Sciatic nerve (tissue), 2 donors: ENCODE measurements at places on chromosomes 6 and 20. TPM values are rescaled to one million over a fixed set of nuclear protein-coding genes. Genes with fewer than 3 reads are reported as not detected.

GRCh38 chr6:75296811-75297779, 12.5 kb upstream of the TMEM30A start:
- no peak for DNase-seq

The FAM83B gene
- not detected for total RNA-seq

DNA sequence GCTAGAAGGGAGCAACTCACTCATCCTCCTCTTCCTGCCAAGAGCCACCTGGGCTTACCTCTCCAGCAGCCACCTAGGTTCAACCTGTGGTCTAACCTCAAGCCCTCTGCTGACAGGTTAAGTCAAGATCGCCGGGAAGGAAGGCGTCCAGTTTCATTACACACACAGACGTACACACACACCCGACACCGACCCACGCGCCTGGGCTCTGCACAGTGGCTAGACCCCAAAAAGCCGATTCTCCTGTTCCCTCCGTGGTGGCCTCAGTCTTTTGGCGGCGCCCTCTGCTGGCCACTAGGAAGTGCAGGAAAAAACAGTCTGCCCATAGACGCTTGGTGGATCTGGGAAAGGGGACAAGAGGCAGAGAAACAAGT, 52.8 kb downstream of the MRPL14 start:
- peak; percentile 85 for DNase-seq

DNA sequence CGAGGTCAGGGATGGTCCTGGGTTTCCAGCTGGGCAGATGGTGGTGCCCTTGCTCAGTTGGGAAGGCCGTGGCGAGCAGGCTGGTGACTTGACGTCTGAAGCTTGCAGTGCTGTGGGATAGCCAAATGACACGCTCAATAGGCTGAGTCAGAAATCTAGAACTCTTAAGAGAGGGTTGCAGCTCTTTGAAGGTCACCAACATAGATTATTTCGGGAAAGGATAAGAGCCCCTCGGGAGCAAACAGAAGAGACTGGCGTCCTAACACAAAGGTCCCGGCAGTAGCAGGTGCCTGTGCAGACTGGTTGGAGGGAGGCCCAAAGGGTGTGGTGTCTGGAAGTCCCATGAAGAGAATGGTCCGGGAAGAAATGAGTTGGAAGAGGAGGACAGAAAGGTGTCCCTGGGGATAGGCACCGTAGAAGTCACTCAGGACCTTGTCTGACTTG, 18.4 kb downstream of the PKIG start:
- DNase-seq = no peak

The COL19A1 gene
- total RNA-seq = 0.98 TPM

GRCh38 chr20:11429168-11429567, 488.5 kb upstream of the BTBD3 start:
- DNase-seq = no peak

GRCh38 chr6:28206527-28206926, 18.5 kb upstream of the ZSCAN9 start:
- no peak for DNase-seq

The IYD gene
- total RNA-seq = not detected

The EBF4 gene
- 15.3 TPM for total RNA-seq

The FIG4 gene
- total RNA-seq = 22.4 TPM

DNA sequence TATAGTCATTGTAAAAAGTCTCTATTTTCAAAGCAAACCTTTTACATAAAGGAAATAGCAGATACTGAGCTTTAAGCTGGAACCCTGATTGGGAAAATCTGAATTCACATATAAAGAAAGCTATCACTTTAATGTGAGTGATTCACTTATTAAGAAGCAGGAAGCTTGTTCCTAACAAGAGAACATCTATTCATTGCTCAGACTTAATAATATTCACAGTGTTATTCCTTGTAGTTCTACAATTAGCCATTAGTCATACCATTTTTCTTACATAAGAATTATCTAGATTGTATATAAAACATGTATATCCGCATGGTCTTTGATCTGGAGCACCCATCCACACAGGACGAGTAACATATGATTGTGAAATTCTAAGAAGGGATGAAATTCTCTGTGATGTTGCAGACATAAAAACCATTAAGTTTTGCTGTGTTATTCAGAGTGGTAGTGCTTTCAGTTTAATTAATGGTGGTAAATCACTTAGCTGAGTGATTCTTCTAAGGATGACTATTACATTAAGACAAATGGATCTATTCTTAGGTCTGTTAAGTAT, 71.1 kb upstream of the FOXQ1 start:
- no peak for DNase-seq

The CST4 gene
- not detected for total RNA-seq

GRCh38 chr6:47187893-47188587, 121.7 kb downstream of the TNFRSF21 start:
- DNase-seq = no peak

DNA sequence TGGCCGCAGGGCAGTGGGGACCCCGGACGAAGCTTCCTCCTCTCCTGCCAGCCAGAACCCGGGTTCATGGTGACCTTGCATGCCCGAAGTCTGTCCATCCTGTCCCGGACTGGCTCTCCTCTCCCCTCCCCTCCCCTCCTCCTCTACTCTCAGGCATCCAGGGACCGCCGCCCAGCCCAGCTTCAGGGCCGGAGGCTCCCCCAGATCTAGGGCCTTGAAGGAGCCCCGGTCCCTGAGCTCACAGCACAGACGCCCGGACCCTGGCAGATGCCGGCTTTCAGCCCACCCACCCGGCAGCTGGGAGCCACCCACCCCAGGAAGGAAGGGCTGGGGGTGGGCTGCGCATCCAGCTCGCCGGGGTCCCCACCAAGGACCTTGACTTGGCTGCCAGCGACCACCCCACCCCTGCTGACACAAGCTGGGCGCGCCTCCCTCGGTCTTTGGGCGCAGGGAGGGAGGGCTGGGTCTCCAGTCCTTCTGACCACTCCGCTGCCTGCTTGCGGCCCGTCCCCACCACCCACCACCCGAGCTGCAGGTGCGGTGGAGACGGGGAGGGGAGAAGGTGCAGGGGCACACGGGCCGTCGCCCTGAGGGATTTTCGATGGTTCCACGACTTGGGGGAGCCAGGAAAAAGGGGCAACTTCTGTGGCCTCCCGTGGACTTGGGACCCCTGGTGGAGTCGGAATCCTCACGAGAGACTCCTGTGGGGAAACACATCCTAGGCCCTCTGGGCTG, 5.8 kb upstream of the ABHD16B start:
- DNase-seq = no peak

DNA sequence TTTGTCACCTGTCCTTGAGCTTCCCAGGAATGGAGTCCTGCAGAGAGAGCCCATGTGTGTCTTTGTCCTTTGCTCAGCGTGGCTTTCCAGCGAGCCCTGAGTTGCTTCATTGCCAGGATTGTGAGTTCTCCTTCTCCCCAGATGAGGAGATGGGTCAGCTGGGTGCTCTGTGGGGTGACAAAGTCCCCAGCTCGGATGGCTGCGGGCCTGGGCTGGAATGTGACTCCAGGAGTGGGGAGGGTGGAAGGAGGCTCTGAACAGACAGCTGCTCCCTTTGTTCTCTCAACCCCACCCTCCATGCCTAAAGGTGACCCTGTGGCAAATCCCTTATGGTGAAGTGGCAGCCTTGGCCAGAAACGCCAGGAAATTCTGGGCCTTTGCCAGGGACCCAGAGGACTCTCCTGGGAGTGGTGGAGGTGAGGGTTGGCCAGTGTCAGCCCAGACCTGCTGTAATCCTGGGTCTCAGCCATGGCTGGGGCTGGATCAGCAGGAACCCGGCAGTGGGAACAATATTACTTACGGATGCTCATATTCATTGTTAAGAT, 44.4 kb upstream of the CST5 start:
- DNase-seq = no peak

DNA sequence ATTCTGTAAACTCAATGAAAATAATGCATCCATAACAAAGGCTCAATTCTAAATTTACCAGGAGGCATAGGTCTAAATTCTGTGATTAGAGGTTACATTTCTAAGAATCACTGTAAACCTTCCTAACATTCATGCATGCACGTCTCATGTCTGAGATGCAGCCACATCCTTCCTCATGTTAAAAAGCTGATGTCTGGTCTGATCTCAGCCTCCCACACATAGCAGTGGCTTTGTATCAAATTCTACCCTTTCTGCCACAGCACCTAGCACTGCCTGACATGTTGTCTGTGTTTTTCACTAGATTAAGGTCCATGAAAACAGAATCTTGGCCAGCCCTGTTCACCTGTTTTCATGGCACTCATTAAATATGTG, 171.1 kb downstream of the WDR27 start:
- DNase-seq = no peak

DNA sequence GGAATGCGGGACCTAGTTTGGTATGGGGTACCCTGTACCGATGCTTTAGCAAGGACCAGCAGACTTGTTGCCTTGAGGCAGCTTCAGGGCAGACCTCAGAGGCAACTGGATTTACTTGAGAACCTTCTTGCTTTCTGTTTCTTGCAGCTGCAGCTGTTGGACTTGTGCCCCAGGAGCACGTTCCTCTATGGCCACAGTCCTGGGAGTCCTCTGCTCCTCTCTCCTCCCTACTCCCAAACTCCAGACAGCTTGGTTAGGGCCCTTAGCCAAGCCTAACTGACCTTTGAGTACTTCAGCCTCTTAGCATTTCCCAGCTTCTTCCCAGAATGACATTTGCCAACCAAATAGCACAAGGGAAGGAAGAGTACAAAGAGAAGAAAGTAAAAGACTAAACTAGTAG, 34.7 kb downstream of the GHRH start:
- peak; percentile 77 for DNase-seq

The ETV7 gene
- 6.7 TPM for total RNA-seq

The ACSS1 gene
- 27.4 TPM for total RNA-seq

The ALDH8A1 gene
- total RNA-seq = 3.3 TPM

DNA sequence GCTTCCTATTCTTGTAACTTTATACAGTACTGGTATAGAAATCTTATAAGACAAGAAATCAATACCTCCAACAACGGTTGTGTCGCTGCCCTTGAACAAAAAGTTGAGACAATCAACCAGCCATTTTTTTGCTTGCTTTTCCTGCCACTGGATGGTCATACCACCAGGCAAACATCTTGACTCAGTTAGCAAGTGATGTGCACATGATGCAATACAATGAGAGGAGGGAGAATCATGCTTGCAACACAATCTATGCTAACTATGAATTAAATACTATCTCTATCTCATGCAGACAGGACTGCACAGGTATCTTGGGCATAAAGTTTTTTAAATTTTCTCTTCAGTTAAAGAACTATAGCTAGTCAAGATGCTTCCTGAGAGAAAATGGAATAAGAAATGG, 877.7 kb upstream of the CITED2 start:
- no peak for DNase-seq

- DNase-seq = no peak
Measured at GRCh38 chr20:4235512-4236043, 220.2 kb upstream of the RNF24 start.

The NCOA3 gene
- 49.3 TPM for total RNA-seq

GRCh38 chr6:72647489-72647888, 25.6 kb downstream of the KCNQ5 start:
- DNase-seq = no peak

DNA sequence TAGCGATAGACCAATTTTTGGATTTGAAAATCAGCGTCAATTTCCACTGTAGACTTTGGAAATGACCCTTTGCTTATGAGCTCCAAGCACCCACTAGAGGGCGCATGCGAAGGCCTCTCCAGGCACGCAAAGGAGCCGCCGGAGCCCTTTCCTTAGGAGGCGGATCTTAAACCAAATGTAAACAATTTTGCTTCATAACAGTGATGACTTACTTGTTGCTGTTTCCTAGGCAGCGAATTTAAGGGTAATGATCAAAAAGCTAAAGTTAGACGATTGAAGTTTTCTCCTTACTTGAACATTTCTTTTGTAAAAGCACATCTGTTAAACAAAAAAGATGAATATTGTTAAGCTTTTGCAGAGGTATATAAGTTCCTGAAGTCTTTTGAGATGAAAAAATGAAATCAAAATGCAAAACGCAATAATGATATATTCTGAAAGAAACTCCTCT, 29.2 kb upstream of the EXOC2 start:
- DNase-seq = peak; percentile 86

DNA sequence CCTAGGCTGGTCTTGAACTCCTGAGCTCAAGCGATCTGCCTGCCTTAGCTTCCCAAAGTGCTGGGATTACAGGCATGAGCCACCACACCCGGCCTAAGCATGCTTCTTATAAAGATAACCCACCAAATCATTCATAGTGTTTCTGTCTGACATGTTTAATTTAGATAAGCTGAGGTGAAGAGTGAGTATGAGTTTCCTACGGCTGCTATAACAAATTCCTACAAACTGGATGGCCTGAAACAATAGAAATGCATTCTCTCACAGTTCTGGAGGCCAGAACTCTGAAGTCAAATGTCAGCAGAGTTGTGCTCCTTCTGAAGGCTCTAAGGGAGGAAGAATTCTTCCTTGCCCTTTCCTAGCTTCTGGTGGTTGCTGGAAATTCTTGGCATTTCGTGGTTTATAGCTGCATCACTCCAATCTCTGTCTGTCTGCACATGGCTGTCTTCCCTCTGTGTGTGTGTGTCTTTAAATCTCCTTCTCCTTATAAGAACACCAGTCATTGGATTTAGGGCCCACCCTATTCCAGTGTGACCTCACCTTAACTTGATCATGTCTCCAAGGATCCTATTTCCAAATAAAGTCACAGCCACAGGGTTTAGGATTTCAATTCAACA, 29.9 kb downstream of the MAPK13 start:
- no peak for DNase-seq

The MOG gene
- not detected for total RNA-seq

DNA sequence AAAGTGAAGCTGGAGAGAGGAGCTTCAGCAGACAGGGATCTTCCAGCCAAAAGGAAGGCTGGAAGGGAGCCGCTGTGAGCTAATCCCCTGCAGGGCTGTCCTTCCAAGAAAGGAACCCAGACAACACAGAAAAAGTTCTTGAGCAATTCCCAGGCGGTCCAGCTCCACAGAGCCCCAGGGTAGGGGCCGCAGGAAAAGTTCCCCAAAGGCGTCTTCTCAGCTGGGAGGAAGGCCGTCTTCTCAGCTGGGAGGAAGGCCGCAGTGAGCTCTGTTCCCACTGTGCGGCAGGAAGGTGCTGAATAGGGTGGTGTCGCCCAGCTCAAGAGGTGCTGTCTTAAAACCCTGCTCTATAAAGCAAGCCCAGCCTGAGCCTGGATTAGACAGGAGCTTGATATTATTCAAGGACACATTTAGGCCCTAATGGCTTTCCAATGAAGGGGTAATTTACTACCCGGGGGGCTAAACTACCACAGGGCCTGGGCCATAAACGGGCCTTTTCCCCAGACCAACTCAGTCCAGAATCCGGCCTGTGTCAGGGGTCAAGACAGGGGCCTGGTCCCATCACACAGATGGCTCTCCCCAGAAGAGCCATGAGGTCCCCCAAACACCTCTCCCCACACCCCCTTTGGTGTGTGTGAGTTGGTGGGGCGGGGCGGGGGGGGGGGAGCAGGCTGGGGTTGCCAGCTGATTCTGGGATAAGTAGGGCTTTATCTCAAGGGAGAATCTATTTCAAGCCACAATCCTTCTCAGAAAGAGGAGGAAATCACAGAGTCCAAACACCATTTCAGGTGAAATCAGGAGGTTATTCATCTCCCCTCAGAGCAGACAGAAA, 103.6 kb downstream of the NOL4L start:
- DNase-seq = no peak

DNA sequence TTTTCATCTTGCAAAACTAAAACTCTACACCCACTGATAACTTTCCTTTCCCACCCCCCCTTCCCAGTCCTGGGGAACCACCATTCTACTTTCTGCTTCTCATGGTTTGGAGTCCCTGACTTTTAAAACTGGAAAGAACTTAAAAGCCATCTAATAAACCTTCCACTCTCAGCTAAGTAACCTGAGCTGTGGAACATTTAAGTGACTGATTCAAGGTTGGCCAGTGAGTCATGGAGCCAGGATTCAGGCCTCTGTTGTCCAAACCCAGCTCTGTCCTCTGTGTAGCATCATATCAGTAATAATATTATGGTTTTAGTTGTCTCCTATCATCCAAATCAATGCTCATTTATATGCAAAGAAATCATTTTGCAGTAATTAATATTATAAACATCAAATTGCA, 176.0 kb upstream of the NT5E start:
- no peak for DNase-seq

- no peak for DNase-seq
Measured at GRCh38 chr20:9025643-9026042, 43.2 kb upstream of the PLCB4 start.
